ENCODE measurements at places on chromosomes 13 and 19. TPM values are rescaled to one million over a fixed set of nuclear protein-coding genes. Genes with fewer than 3 reads are reported as not detected.

NKPD1 gene
- not detected for total RNA-seq

TRPM4 gene
- total RNA-seq: 20.5 TPM

DNA sequence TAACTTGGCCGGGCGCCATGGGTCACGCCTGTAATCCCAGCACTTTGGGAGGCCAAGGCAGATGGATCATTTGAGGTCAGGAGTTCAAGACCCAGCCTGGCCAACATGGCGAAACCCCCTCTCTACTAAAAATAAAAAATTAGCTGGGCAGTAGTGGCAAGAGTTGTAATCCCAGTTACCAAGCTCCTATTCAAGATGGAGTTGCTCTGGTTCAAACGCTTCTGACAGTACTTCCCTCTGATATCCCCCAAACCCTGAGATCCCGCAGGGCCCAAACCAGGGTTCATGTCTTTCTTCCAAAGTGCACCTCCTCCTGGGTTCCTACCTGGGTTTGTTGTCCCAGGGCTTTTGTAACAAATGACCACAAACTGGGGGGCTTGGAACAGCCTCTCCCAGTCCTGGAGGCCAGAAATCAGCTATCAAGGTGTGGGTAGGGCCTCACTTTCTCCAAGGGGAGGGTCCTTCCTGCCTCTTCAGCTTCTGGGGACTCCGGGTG lies 13.7 kb downstream of the CELF5 start:
- DNase-seq: no peak

DNA sequence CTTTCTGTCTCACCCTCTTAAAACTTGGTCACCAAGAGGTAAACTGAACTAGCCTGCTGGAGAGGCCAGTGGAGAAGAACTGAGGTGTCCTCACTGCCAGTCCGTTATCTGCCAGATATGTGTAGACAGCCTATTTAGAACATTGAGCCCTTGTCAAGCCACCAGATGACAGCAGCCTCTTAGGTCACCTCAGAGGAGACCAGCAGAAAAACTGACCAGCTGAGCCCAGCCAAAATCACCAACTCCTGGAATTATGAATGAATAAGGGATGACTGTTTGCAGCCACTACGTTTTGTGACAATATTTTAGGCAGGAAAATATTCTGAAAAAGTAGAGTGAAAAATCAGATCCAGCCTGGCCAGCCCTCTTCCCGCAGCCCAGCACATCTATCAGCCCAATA lies 513.9 kb downstream of the DCT start:
- DNase-seq: no peak

DNA sequence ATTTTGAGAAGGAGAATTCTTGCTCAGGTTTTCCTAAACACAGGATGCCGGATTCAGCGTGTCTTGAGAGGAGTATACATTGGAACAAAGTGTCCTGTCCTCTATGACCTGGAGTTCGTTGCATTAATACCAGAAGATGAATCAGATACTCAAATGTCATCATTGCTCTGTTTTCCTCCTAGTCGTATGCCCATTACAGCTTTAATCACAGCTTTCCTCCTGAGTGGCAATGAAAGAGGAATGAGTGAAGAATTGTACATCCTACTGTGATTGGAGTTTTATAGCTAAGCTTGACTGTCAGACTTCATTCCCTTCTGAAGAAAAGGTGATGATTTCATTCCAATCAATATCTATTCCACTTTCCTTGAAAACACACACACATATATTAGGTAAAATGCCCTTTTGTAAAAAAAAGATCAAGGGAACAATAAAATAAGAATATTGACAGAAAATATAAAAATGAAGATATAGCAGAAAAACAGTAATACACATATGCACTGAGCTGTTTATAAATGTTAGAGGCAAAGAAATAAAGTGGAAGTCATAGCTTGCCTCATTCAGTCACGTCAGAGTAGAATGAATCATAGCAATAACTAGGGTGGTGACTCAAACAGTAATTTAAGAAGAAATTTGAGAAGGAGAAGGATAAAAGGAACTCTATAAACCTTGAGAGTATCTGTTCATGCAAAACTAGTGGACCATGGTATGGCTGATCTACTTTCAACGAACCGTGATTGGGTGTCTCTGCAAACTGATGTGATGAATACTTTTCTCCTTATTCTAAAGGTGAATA lies 501.5 kb downstream of the SUCLA2 start:
- no peak for DNase-seq

- peak; percentile 80 for DNase-seq
Observed at GRCh38 chr13:96781141-96781540, 213.1 kb downstream of the OXGR1 start.

GRCh38 chr19:1307320-1307719 lies 21.6 kb downstream of the EFNA2 start:
- no peak for DNase-seq

STX10 gene
- 39.0 TPM for total RNA-seq

SLC6A16 gene
- total RNA-seq: 2.6 TPM
